Activated CD4-positive, alpha-beta memory T cell treated with anti-CD3 and anti-CD28 coated beads, Interleukin-2, amount 10 ng/mL, durations not matched to agents 7 days and 5 days (primary cell): ENCODE measurements at places on chromosomes 4 and X. TPM values are rescaled to one million over a fixed set of nuclear protein-coding genes. Genes with fewer than 3 reads are reported as not detected.

Gene KIAA1210
- not detected for total RNA-seq

GRCh38 chr4:112381996-112382692 is 85.0 kb downstream of the ALPK1 start:
- DNase-seq, result no peak

Gene SHROOM4
- not detected for total RNA-seq

DNA sequence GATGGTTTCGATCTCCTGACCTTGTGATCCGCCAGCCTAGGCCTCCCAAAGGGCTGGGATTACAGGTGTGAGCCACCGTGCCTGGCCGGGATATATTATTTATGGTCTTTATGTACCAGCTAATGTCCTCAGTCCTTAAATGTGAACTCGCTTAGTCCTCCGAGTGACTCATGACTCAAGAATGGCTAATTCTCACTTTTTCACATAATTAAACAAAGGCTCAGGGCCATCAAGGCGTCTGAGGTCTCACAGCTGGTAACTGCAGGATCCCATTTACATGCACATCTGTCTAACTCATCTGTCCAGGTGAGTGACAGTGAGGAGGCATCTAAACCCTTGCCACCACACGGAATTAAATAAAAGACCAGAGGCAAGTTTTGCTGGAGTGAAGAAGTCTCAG is 73.5 kb downstream of the HS3ST1 start:
- DNase-seq, result no peak

Gene HPGD
- 36.4 TPM for total RNA-seq

DNA sequence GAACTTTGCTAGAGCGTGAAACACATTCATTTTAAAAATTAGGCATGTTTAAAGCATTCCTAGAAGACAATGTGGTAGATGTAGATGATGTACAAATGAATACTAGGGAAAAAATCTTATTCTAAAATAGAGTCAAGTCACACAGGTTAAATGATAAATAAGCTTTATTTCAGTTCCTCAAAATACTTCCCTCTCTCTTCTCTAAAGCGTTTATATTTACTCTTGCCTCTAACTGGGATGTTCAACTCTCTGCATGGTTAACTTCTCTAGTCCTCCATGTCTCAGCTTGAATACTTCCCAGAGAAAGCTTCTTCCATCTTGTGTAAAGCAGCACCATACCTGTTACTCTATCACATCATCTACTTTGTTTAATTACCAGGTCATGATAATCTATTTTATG is 30.9 kb upstream of the GLRA3 start:
- DNase-seq, result no peak

Gene ZNF157
- 0.15 TPM for total RNA-seq

- no peak for DNase-seq
These were observed 370.0 kb downstream of the GPAT3 start for GRCh38 chr4:83905952-83906351.

DNA sequence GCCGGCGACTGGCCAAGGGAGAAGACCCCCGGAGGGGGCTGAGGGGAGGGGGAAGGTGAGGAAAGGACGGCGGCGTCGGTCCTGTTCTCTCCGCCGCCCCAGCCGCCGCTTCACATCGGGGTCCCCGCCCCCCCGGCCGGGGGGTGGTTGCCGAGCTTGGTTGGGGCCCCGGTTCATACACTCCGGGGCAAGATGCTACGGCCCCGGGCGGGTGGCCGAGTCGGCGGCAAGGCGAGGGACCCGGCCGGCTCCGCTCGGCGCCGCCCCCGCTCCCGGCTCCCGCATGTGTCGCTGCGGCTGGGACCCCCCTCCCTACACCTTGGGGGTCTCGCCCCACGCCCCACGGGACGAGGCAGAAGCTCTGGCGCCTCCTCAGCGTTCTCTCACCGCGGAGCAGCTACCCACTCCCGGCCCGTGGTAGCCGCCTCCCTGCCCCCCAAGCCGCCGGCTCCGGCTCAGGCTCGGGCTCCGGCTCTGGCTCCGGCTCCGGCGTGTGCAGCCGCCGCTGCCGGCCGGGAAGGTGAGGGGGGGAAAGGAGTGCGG is 461 bp downstream of the FBXW7 start:
- peak; percentile 44 for DNase-seq

- no peak for DNase-seq
These were observed 117.4 kb upstream of the AFF2 start for GRCh38 chrX:148382983-148383382.

DNA sequence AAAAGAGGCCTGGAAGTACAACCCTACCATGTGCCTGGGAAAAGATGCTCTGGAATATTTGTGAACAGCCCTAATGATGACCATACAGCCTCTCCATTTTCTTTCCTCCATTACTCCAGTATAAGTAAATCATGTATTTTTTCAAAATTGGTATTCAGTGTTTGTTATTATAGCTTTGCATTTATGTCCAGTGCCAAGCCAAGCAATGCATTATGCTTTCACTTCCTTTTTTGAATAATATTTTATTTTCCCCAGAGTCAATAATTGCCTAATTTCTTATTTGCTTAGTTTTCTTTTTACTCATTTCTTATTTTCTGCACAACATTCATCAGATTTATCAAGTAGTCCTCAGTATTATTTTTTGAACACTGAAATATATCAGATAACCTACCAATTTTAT is 49.3 kb upstream of the EOLA2 start:
- no peak for DNase-seq

GRCh38 chr4:80412322-80412721 is 76.8 kb downstream of the CFAP299 start:
- no peak for DNase-seq

GRCh38 chr4:143339497-143339896 is 2.8 kb downstream of the GAB1 start:
- no peak for DNase-seq

DNA sequence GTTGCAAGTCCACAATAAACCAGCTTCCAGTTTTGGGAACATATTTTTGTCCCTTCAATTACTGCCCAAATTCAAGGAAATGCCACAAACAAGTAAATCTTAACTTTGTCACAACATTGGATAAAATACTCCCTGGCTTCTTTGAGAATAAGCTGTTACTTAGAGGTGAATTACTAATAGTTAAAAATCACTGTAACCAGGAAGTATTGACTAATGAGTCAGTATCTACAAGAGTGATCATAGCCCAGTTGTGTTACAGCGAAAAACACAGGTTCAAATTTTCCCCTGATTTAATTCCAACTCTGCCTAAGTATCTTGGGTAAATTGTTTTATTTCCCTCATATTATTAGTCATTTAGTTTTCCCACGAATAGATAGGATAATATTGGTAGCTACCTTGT is 291.2 kb upstream of the PPARGC1A start:
- DNase-seq, result no peak

- no peak for DNase-seq
These were observed 30.4 kb upstream of the CPLX1 start for GRCh38 chr4:856225-856901.

Gene MAGIX
- 1.6 TPM for total RNA-seq

DNA sequence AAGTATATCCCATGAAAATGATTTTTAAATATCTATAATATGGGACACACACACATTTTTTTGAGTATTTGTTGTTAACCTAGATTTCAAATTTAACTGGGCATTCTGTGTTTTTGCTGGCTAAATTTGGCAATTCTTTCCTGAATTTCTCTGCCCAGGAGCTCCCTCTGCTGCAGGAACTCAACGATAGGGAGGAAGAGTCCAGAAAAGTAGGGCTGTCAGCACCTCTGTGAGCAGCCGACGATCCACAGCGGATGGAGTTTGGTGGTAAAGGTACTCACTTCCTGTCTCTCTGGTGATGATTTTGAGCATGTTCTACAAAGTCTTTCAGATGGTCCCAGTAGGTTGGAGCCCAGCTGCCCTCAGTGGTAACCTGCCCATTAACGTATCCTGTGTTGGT is 23.1 kb upstream of the TMEM184C start:
- no peak for DNase-seq

DNA sequence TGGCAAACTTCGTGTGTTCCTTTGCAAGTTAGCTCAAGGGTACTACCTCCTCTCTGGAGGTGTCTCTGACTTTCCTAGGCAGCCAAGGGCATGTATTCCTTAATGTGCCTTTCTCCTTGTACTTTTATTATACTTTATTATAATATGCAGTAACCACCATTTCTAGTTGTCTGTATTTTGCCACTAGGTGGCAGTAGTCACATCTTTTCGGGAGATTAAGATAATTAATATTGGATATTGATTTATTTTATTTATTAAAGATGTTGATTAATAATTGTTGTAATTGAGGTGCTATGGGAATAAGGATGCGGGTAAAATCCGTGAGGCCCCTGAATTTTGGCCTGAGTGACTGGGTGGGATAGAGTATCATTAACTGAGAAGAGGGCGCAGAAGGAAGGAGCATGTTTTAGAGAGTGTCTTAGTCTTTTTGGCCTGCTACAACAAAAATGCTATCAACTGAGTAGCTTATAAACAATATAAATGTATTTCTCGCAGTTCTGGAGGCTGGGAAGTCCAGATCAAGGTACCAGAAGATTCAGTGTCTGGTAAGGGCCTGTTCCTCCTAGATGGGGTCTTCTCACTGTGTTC is 153.3 kb downstream of the TMEM164 start:
- DNase-seq, result no peak

DNA sequence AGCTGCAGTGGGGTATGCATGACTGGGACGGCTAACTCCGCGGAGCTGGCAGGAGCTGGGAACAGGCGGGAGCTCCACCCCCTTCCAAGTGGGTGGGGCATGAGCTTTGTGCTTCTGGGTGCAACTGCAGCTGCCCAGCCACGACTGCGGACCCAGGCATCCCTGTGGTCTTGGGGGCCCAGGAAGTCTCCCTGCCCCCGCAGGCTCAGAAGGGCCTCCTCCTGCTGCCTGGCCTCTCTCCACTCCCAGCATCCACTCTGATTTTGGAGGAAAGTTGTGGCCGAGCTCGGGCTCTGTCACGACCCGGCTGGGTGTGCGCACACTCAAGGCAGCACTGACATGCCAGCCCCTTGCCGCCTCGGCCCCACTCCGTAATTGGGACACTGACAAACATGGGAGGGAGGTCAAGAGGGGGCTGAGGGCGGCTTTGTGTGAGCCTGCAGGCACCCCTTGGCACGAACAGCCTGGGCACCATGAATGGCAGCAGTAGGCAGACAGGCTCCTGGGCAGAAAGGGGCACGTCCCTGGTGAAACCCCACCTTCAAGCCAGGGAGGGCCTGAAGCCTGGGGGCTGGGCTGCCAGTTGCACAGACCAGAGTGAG is 822.6 kb downstream of the GLUD2 start:
- DNase-seq, result no peak

DNA sequence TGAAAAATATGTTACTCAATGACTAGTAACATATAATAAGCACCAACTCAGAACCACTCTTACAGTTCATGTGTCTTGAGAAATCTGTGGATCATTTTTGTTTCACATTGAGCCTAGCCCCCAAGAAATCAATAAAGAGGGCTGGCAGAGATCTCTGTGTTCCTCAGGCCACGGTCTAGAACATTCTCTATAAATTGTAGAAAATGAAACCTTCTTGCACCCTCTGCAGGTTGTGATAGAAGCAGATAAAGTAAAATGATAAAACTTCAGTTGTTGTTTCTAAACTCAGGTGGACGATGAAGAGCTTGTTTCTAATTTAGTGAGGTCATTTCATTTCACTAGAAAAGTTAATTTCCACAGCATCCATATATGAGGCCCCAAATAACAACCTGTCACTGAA is 182.7 kb downstream of the KIT start:
- DNase-seq, result no peak

DNA sequence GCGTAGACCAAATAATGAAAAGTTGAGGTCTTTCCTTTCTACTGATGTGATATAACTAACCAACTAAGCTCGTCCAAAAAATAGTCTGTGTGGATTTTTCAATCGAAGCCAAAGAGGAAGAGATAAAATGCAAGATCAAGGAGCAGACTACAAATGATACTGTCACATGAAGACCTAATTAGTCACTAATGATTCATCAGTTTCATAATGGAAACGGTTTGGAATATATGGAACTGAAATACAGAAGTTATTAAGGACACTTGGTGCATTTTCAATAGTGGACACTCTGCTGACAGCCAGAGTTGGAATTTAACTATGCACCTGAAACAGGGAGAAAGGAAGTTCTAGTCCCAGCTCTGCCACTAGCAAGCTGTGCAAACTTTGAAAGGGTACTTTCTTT is 119.8 kb downstream of the GUCY2F start:
- DNase-seq, result no peak

Gene SLC49A3
- not detected for total RNA-seq

- DNase-seq, result peak; percentile 64
These were observed 43.0 kb downstream of the CCDC158 start for GRCh38 chr4:76377911-76378310.

GRCh38 chr4:81508411-81509185 is 36.9 kb upstream of the RASGEF1B start:
- no peak for DNase-seq

DNA sequence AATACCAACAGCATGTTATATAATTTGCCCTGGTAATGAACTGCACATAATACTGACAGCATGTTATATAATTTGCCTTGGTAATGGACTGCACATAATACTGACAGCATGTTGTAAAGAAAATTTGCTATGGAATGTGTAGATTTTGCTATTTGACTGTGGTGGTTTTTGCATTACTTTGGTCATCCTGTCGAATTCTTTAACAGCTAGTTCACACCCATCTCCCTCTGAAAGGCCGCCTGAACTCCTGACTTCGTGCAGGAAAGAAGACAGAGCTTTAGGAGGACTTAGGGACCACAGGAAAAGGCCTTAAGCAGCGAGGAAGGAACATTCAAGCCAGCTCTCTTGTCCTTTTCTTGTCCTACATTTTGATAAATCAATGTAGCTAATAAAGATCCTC is 45.2 kb upstream of the DCLK2 start:
- no peak for DNase-seq

GRCh38 chrX:110786486-110786885 is 9.1 kb downstream of the CHRDL1 start:
- no peak for DNase-seq

DNA sequence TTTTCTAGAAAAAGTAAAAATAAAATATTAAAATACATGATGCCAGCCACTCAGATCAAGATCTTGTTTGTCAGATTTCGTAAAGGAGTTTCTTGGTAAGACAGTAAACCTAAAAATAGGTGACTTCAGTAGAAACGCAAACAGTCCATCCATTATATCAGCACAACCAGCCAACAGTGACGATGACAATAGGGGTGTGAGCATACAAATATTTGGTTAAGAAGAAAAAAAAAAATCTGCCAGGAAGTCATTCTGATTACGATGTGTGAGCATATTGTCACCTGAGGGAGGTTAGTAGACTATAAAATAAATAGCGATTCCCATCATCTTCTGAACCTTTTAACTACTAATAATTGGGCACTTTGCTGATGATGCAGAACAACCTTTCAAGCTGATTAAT is 37.6 kb downstream of the SLC7A11 start:
- DNase-seq, result no peak

Gene MAGEA2
- total RNA-seq, result not detected

DNA sequence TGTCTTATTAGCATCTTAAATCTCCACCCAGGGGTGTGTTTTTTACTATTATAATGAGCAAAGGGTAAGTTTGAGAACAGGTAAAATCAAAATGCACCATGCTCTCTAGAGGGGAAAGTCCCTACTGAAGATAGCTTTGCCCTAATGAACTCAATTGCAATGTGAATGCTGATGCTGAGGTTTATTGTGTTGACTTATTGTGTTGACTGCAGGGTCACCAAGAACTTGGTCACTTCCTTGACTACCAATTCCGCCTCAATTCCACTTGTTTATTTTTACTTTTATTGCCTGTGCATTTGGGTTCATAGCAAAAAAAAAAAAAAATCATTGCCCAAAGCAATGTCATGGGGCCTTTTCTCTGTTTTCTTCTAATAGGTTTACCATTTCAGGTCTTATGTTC is 67.7 kb upstream of the SRD5A3 start:
- DNase-seq, result no peak

Gene CT45A10
- total RNA-seq, result not detected

Gene SEC24D
- total RNA-seq, result 62.8 TPM

Gene C4orf36
- total RNA-seq, result not detected

GRCh38 chr4:114021451-114021850 is 42.0 kb upstream of the ARSJ start:
- DNase-seq, result no peak
